ENCODE measurements at places on chromosomes 6 and 20.

GRCh38 chr6:157779705-157780604 lies 43.1 kb upstream of the SNX9 start:
- no peak for DNase-seq

- DNase-seq = no peak
Observed at GRCh38 chr20:58623579-58624473, 27.3 kb upstream of the STX16 start.

DNA sequence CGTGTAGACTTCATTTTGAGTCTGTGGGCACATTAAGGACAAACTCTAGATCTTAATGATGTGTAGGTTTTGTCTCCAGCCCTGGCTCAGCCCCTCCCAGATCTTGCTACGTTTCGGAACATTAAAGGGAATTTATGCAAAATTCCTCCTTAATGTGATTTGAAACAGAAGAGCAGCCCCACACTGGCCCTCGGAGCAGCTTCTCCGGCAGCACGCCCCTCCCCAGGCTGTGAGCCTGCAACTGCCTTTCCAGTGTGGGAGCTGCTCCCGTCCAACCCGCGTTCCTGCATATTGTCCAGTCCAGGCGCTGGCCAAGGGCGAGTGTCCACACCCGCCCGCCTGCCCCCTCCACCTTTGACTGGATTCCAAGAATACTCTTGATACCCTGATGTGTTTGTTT lies 257.2 kb downstream of the TAF4 start:
- no peak for DNase-seq

- no peak for DNase-seq
Observed at GRCh38 chr20:309306-309840, 12.0 kb downstream of the ZCCHC3 start.

GRCh38 chr6:152671171-152671570 lies 26.5 kb upstream of the MYCT1 start:
- no peak for DNase-seq

DNA sequence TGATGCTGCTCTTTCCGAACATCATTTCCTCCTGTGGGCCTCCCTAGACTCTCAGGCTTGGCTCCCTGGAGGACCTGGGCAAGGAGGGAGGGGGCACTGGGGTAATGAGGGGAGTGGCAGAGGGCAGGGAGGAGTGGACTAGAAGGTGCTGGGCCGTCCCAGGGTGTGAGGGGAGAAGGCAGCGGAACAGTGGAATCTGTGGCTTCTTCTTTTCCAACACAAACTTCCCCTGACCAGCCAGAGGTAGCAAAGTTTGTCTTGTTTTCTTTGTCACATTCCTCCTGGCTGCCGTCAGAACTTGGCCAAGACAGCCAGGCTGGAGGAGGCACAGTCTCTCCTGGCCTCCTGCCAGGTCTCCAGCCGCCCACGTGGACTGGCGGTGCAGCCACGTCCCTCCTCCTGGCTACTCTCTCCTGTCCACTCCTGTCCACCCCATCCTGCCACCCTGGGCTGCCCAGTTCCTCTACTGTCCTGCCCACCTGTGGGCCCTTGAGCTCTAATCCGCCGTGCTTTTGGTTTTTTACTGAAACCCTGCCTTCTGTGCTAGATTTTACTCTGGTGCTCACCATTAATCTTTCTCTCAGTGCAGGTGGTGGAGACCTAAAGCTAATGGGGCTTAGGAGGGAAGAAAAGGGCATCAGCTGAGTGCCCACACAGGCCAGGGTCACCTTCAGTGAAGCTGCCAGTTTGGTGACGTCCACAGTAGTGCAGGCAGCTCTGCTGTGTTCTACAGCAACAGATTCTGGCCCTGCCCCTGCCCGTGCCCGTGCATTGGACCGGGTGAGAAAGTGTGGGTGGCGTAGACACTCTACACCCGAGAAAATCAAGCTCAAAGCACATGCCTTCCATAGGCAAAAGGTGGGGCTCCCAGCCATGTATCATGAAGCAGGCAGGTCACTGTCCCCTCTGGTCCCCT lies 2.8 kb upstream of the CDSN start:
- DNase-seq = no peak

- no peak for DNase-seq
Observed at GRCh38 chr6:29524444-29525310, 34.9 kb downstream of the UBD start.

DNA sequence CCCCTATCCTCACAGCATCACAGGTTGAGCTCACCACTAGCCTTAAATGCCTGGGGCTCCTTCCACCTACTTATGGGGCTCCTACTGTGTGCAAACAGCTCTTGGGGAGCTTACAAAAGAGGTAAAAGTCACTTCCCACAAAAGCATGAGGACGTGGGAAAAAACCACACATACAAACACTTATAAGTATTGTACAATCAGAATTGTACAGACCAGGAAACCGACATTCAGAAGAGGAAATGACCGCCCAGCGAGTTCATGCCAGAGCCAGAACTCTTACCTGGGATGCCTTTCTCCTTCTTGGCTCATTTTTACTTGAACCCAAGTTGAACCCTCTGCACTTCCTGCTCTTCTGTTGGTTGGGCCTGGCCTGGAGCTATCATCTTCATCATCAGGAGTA lies 6.3 kb upstream of the PPP1R16B start:
- DNase-seq = peak; percentile 42

- DNase-seq = peak; percentile 68
Observed at GRCh38 chr6:110233770-110234374, 53.6 kb downstream of the CDC40 start.

DNA sequence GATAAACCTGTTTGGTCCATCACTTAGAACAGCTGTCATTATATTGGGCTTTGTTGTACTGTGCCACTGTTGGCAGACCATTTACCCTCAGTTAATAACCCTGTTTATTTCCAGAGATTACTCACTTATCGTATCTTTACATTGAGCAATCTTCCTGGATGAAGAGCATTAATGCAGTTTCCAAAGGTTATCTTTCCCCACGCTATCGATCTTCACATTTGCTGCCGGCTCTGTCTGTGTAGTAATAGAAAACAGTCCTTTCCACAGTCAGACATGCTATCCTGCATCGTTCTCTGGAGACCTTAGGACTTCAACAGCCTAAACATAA lies 27.4 kb downstream of the GHRH start:
- DNase-seq = no peak

- DNase-seq = peak; percentile 53
Observed at GRCh38 chr20:8476021-8476420, 344.0 kb downstream of the PLCB1 start.

GRCh38 chr20:46605978-46606816 lies 45.1 kb downstream of the SLC13A3 start:
- no peak for DNase-seq

DNA sequence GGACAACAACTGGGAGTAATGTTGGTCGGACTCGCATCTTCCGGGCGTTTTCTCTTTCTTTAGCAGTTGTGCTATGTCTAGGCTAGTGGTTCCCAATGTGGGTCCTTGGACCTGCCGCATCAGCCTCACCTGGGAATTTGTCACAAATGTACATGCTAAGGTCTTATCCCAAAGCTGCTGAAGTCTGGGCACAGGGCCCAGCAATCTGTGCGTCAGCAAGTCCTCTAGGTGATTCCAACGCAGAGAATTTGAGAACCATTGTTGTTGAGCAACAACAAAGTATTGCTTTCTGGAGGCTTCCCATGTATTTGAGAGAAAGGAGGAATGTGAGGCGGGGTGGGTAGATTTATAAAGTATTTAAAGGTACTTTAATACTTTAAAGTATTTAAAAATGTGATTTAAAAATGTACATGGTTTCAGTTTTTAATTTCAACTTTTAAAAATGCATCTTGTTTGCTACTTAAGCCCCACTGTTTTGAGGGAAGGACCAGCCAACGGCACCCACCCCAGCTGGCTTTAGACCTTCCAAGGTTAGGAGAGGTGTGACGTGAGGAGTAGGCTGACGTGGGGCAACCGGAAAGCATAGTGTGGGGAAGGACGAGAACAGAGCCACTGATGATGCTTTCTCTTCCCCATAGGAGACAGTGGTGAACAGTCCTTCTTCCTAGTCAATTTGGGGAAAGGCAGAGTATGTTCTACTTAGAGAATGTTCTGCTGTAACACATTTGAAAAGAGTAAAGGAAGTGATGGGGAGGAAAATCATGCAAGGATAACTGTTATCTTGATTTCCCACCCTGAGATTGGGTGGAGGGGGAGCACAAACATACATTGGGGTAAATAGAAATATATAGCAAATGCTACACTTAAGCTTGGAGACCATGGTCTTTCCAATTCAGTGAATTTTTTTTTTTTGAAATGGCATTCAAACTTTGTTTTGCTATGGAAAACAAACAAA lies 4.3 kb downstream of the UST start:
- DNase-seq = no peak

- DNase-seq = no peak
Observed at GRCh38 chr6:102389994-102390393, 996.5 kb downstream of the GRIK2 start.

GRCh38 chr6:19803331-19804204 lies 33.6 kb upstream of the ID4 start:
- no peak for DNase-seq

DNA sequence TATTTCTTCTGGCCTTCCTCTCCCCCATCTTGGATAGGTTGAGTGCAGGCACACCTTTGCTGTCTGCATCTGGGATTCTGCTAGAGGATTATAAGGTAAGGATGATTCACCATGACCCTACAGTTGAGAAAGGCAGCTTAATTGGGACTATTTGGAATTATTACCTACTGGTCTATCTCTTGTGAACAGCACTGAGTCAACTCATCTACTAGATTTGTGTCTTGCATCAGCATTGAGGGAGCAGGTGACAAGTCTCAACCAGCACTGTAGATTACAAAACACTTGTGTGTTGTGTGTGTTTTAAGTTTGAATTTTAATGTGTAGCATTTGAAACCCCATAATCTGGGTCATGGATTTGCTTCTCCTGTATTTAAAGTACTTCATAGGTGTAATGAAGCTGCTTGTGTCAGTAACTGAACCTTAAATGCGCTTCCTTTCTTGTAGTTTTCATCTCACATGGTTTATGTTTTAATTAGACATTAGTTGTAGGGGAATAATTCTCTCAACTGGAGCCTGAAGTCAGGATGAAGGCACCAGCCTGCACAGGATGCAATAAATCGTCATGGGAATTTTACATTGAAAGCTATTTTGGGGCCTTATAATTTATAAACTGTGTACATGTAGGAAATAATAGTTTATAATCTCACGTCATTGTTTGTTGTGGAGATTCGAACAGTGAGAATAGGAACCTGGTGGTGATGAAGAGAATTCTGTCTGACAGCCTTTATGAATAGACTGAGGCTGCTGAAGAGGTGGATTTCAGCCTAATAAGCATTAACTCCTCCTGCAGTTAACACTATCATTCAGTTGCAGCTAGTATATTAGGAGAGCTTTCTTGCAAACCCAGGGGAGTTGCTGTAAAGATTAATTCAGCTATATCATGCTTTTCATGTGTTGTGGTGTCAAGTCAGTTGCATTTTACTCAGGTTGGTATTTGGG lies 125.1 kb downstream of the JARID2 start:
- DNase-seq = no peak

GRCh38 chr20:58664883-58665282 lies 13.8 kb downstream of the STX16 start:
- DNase-seq = no peak

DNA sequence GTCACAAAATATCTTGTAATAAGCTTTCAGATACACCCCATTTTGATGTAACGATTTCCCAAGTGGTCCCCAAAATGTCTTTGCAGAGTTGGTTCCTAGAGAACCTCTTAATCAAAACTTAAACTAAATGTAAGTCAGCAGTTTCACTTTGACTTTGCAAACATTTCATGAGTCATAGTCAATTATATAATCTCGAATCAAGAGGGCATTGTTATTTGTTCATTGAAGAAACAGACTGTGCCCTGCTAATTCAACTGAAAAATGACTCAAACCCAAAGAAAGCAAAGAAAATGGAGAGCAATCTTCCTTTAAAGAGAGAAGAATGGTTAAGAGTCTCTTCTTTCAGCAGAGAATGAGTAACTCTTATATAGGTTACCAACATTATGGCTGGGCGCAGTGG lies 58.3 kb downstream of the IPCEF1 start:
- DNase-seq = peak; percentile 78

- DNase-seq = no peak
Observed at GRCh38 chr6:42899871-42900270, 16.0 kb upstream of the PTCRA start.

DNA sequence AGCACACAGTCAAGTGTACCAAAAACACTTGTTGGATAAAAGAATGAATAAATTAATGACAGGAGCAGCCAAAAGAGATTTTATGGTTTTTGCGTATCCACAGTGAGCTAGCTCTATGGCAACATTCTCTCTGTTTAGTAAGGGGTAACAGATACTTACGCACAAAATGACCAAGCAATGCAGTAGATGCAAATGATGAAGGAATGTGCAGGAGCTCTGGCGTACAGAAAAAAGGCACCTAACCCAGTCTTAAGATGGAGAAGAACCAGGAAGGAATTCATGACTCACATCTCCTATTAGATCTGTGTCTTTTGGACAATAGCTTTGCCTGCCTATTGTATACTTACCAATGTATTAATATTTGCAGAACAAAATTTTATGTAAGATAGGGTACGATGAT lies 191.9 kb upstream of the PREP start:
- DNase-seq = no peak

DNA sequence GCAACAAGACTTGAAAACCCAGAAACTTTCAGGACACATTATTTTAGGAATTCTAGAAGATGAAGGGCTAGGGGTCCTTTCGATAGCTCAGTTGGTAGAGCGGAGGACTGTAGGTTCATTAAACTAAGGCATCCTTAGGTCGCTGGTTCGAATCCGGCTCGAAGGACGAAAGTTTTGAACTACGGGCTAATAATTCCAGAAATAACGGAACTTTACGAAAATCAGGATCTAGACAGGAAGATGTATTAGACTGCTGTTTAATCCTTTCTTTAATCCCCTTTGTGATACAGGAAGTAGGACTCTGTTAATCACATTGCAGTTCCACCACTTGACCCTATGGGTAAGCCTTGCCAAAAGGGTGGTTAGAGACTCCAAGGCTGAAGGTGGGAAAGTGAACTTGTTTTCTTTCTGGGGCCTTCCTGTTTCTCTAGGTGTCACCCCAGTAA lies 21.2 kb upstream of the ABT1 start:
- DNase-seq = no peak

DNA sequence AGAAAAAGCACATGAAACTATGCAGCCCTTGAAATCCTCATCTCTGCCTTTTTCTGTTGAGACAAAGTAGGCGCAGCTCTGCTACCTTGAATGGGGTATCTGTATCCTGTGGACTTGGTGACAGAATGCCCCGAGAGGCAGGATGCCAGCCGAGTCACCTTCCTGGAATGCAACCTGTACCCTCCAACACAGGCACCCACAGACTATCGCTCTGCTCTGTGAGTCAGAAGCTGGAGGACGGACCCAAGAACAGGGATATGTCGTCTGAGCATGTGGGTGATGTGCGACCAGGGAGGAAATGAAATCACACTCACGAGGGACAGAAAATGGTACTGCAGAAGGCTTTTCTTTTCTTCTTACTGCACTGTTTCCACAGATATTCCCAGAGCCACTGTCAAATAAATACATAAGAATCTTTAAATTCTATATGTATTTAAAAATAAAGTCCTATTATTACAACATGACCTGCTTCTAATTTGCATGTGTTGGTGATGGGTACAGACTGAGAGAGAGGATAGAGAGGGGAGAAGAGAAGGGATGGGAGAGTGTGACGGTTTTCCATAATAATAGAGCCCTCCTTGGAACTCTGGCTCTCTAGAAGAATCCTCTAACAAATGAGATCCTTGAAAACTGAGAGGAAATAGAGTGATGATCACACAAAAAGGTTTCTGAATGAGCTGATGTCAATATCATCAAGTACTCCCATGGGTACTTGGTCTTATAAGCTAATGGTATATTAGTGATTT lies 308.1 kb downstream of the FOXC1 start:
- peak; percentile 81 for DNase-seq

- no peak for DNase-seq
Observed at GRCh38 chr6:129638055-129638684, 71.8 kb downstream of the ARHGAP18 start.

- DNase-seq = no peak
Observed at GRCh38 chr6:104357928-104358327, 501.8 kb downstream of the HACE1 start.
